ENCODE measurements at places on chromosomes 13 and 19.

DNA sequence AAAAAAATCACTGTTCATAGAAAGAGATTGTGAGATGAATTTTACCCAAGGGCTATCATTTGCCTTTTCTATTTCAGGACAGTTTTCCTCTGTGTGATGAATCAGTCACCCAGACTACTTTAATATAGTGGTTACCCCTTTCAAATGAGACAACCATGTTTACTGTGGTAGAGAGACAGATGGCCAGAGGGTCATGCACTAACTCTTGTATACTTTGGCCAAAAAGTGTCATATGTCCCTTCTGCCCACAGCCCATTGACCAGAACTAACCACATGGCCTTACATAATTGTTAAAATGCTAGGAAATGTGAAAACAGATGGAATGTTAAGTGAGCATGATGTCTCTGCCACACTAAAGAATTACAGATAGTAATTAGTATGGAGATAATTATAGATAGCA, 498.7 kb downstream of the DACH1 start:
- peak; percentile 93 for DNase-seq

- DNase-seq: no peak
Measured at GRCh38 chr19:964761-965694, 19.1 kb upstream of the WDR18 start.

GRCh38 chr13:50359779-50360178, 344.5 kb downstream of the KCNRG start:
- DNase-seq: no peak

GRCh38 chr13:48876289-48876688, 99.4 kb upstream of the FNDC3A start:
- no peak for DNase-seq

DNA sequence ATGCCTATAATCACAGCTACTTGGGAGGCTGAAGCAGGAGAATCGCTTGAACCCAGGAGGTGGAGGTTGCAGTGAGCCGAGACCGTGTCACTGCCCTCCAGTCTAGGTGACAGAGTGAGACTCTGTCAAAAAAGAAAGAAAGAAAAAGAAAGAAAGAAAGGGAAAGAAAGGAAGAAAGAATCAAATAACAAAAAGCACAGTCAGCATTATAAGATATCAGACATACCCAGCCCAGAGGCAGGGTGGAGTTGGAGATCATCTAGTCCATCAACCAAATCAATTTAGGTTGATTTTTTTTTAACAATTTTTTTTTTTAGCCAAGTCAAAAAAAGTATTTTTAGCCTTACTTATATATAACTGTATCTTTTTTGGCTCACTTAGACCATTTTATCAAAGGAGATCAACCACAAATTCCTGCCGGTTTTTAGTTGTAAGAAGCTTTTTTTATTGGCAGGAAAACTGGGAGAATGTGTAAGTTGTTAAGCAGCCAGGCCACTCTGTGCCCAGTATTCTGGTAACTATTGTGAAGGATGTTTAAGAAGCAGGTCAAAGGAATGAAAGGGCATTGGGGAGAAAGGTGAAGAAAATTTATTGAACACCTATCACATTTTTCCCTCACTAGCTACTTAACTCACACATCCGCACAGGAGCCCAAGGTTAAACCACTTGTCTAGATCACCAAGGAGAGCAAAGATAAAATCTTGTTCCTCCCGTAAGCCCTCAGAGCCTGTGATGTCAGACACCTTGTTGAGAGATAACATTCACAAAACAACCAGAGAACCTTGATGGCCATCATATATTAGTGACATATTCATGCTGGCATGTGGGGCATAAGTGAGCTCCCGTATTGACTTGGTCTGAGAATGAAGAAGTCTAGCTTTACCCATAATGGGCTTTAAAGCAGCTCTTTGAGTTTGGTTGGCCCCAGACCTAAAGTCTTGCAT, 91.8 kb downstream of the COL4A2 start:
- DNase-seq: no peak

DNA sequence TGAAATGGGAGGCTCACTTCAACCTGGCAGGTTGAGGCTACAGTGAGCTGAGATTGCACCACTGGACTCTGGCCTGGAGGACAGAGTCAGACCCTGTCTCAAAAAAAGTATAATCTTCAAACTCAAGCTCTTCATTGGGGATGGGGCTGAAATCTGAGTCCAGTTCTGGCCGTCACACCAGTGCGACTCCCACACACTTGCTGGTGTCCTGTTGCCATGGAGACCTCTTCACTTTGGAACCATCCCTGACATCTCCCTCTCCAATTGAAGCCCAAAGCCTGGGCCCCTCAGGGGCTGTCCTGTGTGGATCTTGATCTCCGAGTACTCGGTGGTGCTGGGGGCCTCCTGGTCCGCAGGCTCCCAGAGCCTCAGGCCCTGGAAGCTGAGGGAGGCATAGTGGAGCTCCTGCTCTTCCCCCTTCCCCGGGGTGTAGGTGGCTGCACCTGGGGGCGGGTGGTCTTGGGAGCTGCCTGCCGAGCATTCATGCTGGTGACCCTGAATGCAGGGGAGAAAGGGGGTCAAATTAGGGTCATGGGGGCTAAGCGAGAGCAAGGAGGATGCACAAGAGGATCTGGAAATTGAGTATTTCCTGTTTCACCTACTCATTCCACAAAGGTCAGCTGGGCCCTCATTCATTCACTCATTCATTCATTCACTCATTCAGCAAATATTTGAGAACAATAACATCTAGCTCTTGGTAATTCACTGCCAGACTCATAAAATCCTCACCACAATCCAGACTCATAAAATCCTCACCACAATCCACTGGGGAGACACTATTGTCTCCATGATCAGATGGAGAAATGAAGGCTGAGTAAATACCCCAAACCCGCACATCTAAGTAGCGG, 11.0 kb downstream of the SIGLEC11 start:
- no peak for DNase-seq

- DNase-seq: no peak
Measured at GRCh38 chr19:54298357-54299125, 14.4 kb downstream of the LILRA5 start.

DNA sequence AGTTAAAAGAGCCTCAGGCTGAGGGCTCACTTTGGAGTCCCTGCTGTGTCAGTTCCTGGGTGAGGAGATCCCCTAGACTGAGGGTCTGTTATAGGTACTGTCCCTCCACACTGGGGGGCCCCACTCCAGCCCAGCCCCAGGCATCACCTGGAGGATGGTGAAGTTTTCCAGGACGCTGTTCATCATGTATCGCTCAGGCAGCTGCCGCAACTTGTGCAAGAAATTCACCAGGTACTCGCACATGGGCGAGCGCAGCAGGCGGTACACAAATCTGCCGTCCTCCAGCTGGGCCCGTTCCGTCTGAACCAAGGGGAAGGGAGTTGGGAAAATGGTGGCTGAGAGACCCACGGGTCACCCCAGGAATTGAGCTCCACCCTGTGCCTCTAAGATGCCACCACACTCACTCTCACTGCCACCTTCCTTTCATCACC, 7.1 kb downstream of the CD37 start:
- DNase-seq: no peak

- peak; percentile 88 for DNase-seq
Measured at GRCh38 chr13:99087954-99088491, 110.2 kb upstream of the DOCK9 start.

DNA sequence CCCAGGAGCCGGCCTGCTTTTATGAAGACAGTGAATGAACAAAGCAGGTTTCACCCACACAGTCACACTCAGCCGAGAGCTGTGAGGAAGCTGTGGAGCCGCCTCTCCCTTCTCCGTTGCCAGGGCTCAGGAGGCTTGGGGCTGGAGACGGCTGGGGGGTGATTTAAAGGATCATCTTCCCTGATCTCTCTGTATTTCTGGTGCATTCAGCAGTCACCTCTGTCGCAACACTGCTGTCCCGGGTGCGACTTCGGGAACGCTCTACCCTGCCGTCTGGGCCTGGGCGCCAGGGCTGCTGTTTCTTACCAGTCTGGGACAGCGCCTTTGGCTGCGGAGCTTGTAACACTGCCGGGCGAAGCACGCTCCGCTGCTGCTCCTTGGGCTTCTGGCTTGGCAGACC, 18.1 kb downstream of the CAPS start:
- no peak for DNase-seq

DNA sequence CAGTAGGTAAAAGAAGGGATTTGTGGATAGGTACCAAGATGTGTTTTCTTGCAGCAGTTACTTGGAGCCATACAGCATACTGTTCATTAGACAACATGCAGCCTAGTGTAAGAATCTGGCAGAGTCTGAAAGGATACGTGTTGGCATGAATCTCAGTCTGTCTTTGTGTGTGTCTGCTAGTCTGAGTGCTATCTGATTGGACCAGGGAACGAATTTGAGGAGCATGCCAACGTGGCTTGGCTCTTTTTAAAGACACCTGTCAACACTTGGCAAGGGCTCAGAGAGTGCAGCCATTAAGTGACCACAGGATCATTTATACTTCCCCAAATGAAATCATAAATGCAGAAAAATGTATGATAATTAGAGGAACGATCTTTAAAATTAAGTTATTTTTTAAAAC, 27.6 kb upstream of the ATXN8OS start:
- peak; percentile 12 for DNase-seq

DNA sequence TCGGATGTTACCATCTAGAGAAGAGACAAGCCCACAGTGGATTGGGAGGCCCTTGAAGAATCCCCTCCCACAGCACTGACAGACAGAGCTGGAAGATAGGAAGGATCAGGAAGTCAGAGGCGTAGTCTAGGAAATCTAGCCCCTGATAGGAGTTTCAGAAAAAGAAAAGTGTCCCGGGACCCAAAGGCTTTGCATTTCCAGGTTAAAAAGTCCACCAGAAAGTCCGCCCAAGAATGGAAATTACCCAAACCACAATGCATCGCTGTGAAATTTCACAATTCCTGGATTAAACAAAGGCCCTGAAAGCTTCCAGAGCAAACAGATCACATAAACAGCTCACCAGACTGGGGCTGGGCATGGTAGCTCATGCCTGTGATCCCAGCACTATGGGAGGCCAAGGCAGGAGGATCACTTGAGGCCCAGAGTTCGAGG, 146.9 kb downstream of the KDM4B start:
- no peak for DNase-seq

- no peak for DNase-seq
Measured at GRCh38 chr13:27810461-27810860, 18.2 kb downstream of the GSX1 start.

GRCh38 chr13:74162135-74162534, 27.9 kb upstream of the KLF12 start:
- DNase-seq: no peak

- no peak for DNase-seq
Measured at GRCh38 chr13:73074926-73075325, 16.1 kb downstream of the KLF5 start.

- no peak for DNase-seq
Measured at GRCh38 chr13:75365724-75366173, 116.2 kb downstream of the TBC1D4 start.

DNA sequence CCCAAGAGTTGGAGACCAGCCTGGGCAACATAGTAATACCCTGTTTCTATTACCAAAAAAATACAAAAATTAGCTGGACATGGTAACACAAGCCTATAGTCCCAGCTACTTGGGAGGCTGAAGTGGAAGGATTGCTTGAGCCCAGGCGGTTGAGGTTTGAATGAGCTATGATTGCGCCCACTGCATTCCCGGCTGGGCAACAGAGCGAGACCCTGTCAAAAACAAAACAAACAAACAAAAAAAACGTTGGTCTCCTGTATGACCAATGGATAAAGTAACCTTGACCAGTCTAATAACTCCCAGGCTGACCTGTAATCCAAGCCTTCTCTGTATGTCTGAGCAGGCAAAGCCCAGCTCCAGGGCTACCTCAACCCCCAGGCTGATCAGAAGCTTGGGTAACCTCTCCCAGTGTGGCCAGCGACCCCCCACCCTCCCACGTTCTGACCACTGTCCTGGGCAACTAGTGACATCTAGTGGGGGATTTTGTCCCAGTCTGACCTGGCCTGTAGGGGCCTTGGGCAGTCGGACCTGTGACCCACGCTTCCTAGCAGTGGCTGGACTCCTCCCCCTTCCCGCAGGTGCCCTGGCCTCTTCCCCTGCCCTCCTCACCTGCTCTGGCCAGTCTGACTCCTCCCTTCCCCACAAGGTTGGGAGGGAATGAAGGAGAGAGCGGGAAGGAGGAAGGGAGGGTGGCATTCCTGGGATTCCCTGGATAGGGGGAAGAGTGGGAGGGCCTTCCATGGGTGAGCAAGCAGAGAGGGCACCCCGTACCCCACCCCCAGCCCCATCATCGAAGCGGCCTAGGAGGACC, 1.0 kb upstream of the BCAM start:
- DNase-seq: peak; percentile 35

GRCh38 chr13:39144941-39145533, 106.8 kb downstream of the NHLRC3 start:
- peak; percentile 50 for DNase-seq

DNA sequence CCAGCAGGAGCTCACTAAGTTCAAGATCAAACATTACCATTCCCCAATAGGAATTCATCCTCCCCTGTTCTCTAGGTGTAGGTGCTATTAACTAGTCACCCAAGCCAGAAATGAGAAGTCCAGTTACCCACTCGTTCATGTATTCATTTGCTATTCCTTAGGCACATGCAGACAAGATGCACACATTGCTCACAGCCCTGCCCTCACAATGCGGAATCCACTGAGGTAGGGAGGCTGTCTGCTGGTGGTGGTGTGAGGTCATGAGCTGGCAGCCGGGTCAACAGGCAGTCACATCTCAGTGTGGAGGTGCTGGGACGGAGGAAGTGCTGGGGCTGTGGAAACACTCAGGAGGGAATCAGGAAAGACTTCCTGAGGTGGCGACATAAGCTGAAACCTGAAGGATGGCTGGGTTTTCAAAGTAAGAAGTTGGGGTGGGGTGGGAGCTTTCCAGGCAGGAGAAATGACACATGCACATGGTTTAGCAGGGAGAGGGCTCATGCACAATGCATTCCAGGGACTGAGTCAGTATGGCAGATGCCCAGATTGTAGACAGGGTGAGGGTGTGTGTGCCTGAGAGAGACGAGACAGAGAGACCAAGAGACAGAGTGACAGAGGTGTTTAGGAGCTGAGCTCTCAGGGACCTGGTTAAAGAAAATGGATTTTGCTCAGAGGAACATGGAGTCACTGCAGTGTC, 117.6 kb downstream of the USP12 start:
- DNase-seq: no peak

DNA sequence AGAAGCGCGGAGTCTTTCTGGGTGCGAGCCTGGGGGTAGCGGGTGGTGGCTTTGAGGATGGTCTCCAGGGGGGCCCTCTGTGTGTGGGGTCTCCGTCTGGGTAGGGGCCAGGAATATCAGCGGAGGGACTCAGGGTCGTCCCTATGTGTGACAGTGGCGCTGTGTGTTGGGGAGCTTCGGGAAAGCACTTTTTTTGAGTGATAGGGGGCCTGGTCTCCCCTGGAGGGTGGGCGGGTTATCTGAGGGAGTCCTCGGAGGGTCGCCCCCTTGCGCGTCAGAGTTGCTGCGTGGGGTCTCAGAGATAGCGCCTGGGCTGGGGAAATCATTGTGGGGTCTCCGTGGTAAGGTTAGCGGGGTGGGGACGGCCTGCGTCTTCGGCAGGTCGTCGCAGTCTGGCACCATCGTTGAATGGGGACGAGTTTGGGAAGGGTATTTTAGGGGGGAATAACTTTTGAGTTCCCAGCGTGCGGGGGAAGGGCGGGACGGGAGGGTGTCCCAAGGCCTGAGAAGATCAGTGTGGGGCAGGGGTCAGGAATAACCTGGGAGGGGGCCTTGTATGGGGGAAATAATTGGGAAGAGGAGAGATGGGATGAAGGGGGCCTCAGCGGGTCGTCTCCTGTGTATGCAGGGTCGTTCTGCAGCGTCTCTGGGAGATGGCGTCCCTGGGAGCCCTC, 857 bp downstream of the IER2 start:
- peak; percentile 63 for DNase-seq

GRCh38 chr19:33293255-33294057, 8.9 kb downstream of the CEBPA start:
- DNase-seq: peak; percentile 89

Measured in NCI-H69 (cell line).